Immature natural killer cell (primary cell): ENCODE measurements at places on chromosomes 1 and 21.
A peak's percentile ranks its signal among the peaks of the same experiment; 100 is the strongest.

GRCh38 chr1:156740237-156740740 lies 599 bp downstream of the MRPL24 start:
- DNase-seq: no peak

GRCh38 chr1:119635811-119636390 lies 12.2 kb downstream of the ZNF697 start:
- DNase-seq: no peak

- DNase-seq: no peak
Observed at GRCh38 chr1:186093437-186093836, 281.6 kb downstream of the TPR start.

GRCh38 chr1:8870616-8871538 lies 7.6 kb downstream of the ENO1 start:
- no peak for DNase-seq

- DNase-seq: no peak
Observed at GRCh38 chr1:224784265-224785039, 145.0 kb upstream of the DNAH14 start.

DNA sequence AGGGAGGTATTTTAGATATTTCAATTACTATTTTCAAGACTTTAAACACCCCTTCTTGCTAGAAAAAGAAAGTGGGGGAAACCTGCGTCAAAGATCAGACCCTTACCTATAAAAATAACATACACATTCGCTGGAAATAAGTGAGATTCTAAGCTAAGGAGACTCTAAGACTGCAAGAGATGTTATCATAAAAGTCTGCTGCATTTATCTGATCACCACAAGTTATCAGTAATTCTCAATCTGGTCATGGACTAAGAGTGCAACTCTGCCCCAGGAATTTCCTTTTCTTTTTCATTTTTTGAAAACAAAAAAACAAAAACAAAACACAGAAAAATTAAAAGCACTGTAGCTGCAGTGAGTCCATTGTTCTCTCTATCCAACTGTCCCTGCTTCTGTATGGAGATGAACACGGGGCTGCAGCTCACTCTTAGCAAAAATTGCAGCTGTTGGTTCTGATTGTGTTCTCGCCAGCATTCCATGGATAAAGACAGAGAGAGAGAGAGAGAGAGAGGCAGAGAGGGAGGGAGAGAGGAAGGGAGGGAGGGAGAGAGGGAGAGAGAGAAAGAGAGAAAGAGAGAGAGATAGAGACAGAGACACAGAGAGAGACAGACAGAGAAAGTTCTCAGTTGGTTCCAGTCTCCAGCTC lies 14.1 kb downstream of the XKR8 start:
- no peak for DNase-seq

DNA sequence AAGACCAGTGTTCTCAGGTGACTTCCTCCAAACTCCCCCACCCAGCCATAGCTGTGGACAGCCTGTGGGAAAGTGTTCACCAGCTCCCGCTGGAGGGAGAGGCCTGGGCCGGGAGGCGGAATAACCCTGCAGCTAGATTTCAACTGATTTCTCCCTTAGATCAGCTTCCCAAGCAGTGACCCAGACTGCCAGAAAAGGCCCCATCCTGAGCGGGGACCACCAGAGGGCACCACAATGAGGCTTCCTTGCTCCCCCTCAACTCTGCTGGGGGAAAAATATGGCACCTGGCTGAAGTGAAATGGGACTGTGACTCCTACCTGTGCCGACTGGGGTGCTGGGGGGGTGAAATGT lies 50.8 kb downstream of the RHBG start:
- DNase-seq: peak; percentile 44

- no peak for DNase-seq
Observed at GRCh38 chr1:13512472-13512871, 1.3 kb downstream of the LRRC38 start.

- DNase-seq: no peak
Observed at GRCh38 chr1:51750218-51750617, 128.3 kb downstream of the NRDC start.

DNA sequence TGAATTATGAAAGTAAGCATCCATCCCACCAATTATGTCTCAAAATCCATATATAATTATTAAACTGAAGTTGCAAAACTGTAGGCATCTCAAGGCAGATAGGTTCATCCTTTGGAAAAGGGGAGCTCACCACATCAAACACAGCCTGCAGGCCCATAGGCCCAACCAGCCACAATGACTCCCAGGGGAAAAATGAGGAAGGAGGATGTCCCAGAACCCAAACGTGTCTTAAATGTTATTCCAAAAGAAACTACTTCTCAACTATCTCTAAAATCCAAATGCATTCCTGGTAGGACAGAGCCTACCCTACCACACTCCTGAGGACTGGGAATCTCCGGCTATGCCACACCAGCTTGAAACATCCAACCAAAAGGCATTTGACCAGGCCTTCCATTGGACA lies 12.8 kb downstream of the TIAM1 start:
- no peak for DNase-seq

- no peak for DNase-seq
Observed at GRCh38 chr1:82562448-82562847, 761.7 kb downstream of the ADGRL2 start.
